Kidney glomerular epithelial cell (primary cell): ENCODE measurements at places on chromosomes 2 and 18.

DNA sequence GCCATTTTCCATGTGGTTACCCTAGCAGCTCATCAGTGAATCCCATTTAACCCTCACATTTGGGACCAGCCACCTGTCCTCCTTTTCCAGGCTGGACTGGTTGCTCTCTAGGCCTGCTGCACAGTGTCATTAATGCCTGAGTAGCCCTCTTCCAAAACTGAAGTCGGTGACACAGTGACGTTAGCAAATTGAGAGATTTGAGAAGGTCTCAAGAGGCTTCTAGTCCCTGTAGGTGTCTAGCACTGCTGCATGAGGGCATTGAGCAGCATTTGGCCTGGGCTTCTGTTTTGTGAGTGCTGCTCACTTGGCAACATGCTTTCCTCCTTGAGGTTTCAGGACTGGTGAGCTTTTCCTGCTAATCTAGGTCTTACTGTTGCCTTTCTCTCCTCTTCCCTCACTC lies 36.7 kb downstream of the PKP4 start:
- DNase-seq = no peak

GRCh38 chr18:6810191-6810590 lies 80.7 kb downstream of the ARHGAP28 start:
- DNase-seq = peak; percentile 53

GRCh38 chr2:3527886-3528785 lies 8.8 kb upstream of the ADI1 start:
- DNase-seq = no peak

- peak; percentile 78 for DNase-seq
These were observed 18.6 kb upstream of the PEX13 start for GRCh38 chr2:60998628-60999545.

DNA sequence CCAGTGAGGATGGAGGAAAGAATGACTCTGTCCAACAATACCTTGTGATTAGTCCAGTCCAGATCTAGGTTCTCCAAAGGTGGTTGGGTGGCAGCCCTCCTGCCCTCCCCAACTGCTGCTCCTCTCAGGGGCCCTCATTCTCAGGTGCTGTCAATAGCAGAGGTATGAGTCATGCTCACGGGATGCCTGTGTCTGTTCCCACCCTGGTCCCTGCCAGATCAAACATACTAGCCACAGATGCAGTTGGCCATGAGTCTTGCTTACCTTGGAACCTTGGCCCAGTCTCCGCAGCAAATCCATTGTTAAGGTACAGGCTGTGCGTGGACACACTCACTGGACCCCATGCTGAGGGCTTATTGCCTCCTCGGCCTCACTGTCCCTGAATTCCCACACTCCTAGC lies 24.9 kb upstream of the RPIA start:
- DNase-seq = no peak

DNA sequence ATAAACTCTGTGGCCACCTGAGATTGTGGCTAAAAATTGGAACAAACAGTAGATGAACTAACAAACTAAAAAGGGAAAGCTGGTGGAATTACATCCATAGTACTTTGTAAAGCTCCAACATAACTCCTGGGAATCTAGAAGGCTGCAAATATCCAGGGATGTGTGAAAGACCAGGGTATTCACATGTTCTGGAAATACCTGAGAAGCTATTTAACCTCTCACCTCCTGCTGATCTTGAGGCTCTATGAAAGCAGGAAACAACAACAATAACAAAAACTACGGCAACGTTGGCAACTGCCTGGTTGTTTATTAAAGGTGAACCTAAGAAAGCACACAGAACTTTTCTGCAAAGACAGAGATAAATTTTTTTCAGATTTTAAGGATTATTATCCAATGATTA lies 171.3 kb downstream of the CCDC178 start:
- no peak for DNase-seq

GRCh38 chr2:171807119-171807518 lies 86.9 kb downstream of the SLC25A12 start:
- no peak for DNase-seq

- DNase-seq = no peak
These were observed 61.2 kb downstream of the ITGA6 start for GRCh38 chr2:172488556-172488955.

DNA sequence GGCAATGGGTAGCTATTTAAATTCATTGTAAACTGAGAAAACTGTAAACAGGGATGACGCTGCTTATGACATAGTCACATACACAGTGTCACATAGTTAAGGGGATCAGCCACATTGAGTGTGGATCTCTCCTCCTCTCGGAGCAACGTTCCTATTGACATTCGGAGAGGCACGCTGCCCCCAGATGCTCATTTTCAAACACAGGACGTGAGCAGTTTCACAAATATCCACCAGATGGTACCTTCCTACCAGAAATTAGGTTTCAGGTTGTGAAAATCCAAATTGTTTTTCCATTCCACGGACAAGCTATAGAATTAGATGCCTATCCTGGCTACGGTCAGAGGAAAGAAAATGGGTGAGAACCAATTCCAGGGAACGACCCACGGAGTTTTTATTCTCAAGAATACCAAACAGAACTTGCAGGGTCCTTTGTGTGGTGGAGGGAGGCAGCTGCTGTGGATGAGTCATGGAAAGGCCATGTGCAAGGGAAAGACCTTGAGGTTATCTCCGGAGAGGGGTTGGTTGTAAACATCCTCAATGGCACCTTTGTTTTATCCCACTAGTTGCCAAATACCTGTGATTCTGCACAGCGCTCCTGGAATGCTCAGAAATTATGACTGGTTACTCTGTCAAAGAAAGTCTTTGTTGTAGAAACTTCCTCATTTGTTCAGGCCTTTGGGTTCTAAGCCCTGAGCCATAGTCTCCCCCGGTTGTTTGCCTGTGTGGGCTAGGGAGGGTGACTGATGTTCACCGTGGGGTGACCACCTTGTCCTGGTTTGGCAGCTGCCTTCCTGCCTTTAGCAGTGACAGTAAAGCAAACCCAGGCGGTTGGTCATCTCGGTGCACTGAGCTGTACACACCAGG lies 88.0 kb downstream of the ACTR3 start:
- DNase-seq = peak; percentile 89

DNA sequence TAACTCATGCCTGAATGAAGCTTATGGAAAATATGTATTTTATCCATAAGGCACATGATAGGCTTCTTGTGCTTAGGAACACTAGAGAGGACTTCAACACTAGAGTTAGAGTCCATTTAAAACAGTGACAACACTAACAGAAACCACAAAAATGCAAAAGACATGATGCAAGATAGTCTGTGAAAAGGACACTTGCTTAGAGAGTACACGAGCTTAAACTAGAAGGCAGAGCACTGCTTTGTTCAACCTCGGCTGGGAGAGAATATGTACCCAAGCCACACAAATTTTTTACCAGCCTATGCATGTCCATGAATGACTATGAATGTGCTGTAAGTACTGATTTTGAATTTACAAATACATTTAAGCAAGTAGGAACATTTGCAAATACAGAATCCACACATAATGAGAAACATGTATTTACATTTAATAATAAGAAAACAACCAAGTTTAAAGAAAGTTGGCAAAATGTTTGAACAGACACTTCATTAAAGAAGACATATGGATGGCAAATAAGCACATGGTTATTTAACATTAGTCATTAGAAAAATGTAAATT lies 130.6 kb downstream of the SPOPL start:
- DNase-seq = no peak

GRCh38 chr2:136081582-136082210 lies 36.3 kb downstream of the CXCR4 start:
- DNase-seq = no peak

DNA sequence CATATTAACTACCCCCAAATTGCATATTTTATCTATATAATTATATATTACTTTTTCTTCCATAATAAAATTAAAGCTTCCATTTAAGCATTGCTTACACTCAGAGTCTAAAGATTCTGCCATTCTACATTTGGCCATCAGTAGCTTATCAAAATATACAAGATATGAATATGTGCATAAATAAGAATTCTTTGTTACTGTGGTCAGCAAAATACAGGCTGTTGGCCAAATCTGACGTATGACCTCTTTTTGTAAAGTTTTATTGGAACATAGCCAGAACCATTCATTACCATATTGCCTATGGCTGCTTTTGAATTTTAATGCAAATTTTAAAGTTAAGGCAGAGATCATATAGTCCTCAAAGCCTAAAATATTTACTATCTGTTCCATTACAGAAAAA lies 643.9 kb upstream of the VRK2 start:
- no peak for DNase-seq

- DNase-seq = peak; percentile 36
These were observed 48.5 kb upstream of the PROKR1 start for GRCh38 chr2:68594674-68595492.

- DNase-seq = no peak
These were observed 211.8 kb downstream of the GBX2 start for GRCh38 chr2:235956281-235956970.

DNA sequence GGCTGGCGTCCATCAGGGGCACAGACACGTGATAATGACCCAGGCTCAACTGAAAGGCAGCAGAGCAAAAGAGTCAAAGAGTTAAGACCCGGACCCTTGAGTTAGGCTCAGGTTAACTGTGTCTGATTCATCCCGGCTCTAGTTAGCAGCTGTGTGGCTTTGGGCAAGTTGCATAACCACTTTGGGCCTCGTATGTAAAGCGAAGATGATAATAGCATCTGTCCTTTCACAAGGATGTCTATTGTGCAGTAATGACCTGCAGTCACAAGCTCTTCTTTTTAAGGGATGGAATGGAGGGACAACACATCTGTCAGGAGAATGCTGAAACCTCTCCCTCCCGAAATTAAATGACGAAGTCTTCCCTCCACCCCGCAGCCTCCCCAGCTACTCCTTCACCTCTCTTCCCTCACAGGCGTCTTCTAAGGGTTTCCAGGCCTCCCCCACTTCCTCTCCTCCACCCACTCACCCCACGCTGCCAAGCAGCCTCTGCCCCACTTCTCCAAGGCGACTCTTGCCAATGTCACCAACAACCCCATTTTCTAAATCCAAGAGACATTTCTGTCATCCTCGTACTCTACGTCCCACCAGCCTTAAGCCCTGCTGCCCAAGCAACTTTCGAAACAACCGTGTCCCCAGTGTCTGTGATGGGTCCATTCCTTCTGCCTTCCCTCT lies 135.1 kb upstream of the ID2 start:
- no peak for DNase-seq

DNA sequence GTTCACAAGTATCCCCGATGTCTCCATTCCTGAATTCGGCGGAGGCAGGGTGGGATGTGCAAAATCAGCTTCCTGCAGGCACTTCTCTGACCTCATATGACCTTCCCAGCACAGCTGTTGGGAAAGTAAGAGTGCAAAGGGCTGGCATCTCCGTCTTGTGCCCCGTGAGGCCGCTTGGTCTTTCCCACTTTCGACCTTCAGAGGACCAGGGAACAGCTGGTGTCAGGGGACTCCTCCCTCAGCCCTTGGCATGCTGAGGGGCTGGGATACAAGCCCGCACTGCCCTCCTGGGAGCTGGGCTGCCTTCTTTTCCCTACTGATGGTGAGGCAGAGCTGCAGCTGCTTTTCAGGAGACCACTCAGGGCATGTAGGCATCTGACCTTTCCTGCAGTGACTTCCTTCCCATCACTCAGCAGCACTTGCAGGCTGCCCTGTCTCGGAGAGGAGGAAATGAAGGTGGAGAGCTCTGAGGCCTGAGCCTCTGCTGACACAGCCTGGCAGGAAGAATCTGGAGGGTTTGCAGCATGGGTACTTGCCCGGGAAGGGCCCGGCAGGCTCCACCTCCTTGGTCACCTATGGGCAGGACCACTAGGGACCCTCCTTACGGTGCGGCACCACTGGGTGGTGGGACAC lies 277.2 kb upstream of the HS6ST1 start:
- no peak for DNase-seq

DNA sequence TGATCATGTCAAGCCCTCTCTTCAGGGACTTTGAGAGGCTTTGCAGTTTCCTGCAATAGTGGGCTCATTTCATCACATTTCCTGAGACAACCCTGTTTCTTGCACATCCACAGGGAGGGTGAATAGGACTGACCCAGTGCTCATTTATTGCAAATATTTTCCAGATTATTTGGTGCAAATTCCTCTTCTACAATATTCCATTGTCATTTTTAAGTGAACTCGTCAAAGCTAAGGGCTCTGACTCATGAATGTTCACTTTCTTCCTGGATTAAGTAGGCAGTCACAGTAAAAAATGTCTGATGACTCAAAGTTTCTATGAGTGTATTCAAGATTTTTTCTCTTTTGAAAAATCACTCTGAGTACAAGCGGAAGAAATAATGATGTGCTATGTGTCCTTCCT lies 225.5 kb upstream of the GALNT5 start:
- peak; percentile 32 for DNase-seq

GRCh38 chr2:26345283-26345544 lies 729 bp upstream of the SELENOI start:
- no peak for DNase-seq

- DNase-seq = no peak
These were observed 5.4 kb downstream of the POU3F3 start for GRCh38 chr2:104859291-104859765.

DNA sequence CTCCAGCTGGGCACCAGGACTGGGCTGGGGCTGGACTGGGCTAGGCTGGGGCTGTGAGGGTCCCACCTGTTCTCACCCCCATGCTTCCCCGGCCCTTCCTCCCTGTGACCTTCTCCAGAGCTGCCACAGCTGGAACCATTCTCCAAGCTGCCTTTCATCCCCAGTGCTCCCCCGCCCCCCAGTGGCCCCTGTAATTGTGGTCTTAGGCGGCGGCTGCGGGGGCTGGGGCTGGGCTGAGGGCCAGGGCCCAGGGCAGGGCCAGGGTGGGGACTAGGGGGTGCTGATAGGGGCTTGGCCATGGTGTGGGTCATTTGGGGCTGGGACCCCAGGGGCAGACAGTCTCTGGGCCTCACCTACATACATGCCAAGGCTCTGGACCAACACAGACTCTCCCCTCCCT lies 2.8 kb upstream of the WNT10A start:
- DNase-seq = no peak

DNA sequence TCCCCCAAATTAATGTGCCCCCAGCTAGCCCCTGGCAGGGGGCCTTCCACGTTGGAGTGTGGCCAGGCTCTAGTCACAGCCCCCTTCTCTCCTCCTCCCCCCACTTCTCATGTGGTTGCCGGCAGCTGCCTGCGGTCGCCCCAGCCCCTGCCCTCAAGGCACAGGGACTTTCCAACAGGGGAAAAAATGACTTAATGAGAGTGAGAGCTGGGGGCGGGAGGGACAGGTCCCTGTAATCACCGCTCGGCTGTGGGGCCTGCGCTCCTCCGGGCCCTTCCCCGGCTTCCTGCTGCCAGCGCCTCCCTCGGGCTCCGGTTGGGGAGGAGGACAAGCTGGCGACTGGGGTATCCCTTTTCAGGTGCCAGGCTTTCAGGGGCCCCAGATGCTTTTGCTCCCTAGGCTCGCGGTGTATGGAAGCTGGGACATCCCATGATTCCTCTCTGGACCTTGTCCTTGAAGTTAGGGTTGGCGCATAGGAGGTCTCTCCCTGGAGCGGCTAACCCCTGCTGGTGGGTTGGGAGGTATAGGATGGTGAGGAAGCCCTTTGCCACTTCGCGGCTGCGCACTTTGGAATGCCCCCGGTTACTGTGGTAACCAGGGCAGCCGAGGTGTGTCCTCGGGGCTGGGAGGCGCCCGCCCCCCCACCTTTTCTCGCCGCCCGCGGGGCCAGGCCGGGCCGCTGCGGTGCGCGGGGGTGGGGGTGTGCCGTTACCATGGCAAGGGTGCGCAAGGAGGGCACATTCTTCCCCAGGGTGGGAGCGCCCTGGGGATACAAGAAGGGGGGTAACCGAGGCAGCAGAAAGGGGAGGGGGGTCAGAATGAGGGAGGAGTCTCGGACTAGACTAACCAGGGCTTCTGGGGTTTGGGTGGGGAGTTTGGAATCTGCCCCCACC lies 16.1 kb downstream of the WNT10A start:
- DNase-seq = peak; percentile 63
